ENCODE measurements at places on chromosomes 2 and 18. TPM values are rescaled to one million over a fixed set of nuclear protein-coding genes. Genes with fewer than 3 reads are reported as not detected.

SERPINB7 gene
- not detected for total RNA-seq

PLCD4 gene
- total RNA-seq: 2.7 TPM

MERTK gene
- 2.0 TPM for total RNA-seq

CNDP1 gene
- total RNA-seq: not detected

RTP5 gene
- total RNA-seq: not detected

TRAF3IP1 gene
- total RNA-seq: 7.6 TPM

ERFE gene
- 11.2 TPM for total RNA-seq

TOGARAM2 gene
- total RNA-seq: 0.26 TPM

TDRD15 gene
- total RNA-seq: not detected

MYO7B gene
- not detected for total RNA-seq

FSHR gene
- total RNA-seq: not detected

CYP27C1 gene
- total RNA-seq: 0.58 TPM

LRATD1 gene
- not detected for total RNA-seq

GALNT3 gene
- not detected for total RNA-seq

TUBA4B gene
- total RNA-seq: not detected

UGT1A10 gene
- total RNA-seq: not detected

Data from pericardium fibroblast (primary cell).